ENCODE measurements at places on chromosomes 11 and 22.

DNA sequence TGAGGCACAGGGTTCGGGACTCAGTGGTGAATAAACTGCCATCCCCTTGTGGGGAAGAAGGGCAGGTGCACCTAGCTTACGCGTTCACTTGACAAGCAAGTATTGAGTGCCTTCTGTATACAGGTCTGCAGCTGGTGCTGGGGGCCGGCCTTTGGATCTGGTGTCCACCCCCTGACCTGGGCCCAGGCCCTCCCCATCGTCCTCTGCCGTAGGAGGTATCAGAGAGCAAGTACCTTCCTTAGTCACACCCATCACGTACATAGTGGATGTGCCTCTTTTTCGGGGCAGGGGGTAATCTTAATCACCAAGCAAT is 53.3 kb downstream of the SMIM38 start:
- DNase-seq = no peak

DNA sequence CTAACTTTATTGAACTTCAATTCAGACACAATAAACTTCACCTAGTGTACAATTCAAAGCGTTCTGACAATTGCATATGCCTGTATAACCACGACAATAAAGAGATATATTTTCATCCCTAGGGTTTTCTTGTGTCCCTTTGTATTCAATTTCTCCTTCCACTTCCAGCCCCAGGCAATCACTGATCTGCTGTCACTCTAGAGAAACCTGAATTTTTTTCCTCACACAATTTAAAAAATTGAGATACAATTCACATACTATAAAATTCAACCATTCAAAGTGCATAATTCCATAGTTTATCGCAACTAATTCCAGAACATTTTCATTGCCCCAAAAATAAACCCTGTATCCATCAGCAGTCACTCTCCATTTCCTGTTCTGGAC is 116.6 kb downstream of the MRTFA start:
- DNase-seq = no peak

GRCh38 chr11:117220999-117221774 is 10.7 kb downstream of the PCSK7 start:
- peak; percentile 1 for DNase-seq

DNA sequence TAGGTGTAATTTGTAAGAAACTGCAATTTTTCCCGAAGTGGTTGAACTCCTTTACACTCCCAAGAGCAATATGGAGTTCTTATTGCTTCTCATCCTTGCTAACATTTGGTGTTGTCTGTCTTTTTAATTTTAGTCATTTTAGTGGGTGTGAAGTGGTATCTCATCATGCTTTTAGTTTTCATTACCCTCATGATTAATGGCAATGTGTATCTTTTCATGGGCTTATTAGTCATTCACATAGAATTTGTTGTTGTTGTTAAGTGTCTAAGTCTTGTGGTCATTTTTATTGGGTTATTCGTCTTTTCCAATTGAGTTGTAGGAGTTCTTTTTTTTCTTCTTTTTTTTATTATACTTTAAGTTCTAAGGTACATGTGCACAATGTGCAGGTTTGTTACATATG is 238.3 kb upstream of the SESN3 start:
- DNase-seq = no peak

DNA sequence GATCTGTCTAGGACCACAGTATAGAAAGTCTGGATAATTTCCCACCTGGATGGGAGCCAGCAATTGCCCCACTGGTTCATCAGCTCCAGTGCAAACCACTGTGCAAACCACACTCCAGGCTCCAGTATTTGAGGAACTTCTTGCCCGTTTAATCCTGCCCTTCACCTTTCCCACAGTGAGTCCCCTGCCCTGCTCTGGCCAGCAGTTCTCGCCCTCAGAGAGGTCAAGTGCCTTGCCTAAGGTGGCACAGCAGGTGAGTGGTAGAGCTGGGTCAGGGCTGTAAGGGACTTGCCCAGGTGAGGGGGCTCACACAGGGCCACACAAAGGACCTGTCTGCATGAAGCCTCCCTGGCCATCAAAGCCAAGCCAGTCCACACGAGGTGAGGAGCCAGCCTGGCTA is 24.1 kb downstream of the MS4A10 start:
- no peak for DNase-seq

DNA sequence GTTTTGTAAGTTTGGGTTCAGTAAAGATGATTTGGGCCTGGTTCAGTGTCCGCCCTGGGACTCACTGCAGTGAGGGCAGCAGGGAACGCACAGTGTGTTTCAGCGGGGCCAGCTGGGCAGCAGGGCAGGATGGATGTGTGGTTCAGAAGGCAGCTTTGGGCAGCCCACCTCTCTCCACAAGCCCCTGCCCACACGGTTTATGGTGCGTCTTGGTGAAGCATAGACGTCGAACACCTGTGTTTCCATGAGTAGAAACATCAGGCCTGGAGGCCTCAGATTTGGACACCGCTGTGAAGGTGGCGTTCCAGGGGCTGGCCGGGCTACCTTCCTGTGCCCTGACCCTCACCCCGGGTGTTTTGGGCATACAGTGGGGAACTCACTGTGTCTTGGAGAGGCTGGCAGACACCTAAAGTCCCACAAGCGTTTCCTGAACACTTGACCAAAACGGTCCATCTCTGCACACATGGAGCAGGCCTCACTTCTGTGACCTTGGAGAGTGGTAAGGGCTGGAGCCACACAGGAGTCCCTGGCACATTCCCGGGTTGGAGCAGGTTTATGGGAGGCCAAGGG is 59.0 kb downstream of the ST14 start:
- no peak for DNase-seq

GRCh38 chr11:75966537-75967287 is 151.7 kb downstream of the UVRAG start:
- DNase-seq = no peak

DNA sequence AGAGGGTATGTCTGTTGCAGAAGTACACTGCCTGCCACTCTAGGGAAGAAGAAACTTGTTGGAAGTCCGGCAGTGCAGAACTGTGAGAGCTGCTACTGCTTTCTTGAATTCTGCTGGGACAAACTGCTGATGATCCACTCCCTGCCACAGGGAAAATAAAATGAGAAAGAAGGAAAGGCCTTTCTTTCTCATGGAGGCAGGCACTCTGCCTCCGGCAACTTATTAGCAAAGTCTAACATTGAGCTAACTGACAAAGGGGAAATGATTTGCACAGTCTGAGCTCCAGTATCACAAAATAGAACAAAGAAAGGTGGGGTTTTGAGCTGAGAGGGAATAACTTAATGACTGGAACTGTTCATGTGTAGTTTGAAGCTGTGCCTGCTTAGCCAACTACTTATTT is 134.6 kb downstream of the AASDHPPT start:
- no peak for DNase-seq

DNA sequence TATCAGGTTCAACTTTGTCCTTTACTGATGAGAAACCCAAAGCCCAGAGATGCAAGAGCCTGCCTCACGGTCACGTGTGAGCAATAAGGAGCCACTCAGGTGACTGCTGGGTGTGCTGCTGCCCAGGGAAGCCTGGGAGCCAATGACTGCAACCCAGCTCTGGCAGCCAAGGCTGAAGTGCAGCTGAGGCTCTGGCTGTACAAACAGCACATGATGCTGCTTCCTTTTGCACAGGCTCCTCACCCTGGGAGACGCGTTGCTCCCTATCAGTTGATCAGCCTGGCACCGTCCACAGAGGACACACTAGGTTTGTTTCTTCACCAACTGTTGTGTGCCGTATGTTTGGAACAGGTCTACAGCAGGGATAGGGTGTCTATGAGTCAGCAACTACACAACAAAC is 168.7 kb downstream of the EFCAB6 start:
- DNase-seq = no peak

DNA sequence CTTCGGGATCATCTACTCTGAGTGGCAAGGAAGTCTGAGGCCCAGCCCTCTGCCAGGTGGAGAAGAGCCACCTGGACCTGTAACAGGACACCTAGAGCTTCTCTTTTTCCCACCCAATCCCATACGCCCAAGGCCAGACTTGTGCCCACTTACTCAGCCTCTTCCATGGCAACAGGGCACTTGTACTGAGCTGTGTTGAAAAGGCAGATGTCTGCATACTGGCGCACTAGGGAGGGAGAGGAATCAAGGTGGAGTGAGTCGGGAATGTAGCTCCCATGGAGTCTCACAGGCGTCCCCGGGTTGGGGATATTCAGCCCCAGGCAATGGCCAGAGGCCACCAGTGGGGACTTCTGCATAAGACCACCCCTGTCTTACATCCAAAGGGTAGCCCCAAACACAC is 36.1 kb downstream of the TPBGL start:
- no peak for DNase-seq

GRCh38 chr11:128048121-128048520 is 539.2 kb downstream of the ETS1 start:
- DNase-seq = no peak

DNA sequence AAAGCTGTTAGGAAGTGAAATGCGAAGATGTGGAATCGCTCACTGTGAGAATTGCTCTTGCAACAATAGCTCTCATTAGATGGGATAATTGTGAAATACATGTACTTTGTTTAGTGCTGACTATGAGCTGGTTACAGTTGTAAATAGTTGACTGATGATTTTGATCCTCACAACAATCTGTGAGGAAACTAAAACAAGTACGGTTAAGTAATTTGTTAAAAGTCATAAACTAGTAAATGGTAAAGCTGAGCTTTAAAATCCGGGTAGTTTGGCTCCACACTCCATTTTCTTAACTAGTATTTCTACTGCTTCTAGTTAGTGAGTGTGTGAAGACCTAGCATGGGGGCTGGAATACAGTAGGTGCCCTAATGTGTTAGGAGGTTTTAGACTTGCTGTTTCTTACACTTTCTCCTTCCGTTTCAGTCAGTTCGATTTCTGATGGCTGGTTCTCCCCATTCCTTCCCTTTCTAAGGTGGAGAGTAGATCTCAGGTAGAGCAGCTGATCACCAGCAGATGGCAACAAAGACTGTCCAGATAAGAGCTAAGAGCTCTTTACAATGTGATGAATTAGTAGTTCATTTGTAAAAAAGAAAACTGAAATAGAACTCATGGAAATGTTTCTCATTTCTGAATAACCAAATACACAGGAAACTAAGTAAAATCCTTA is 16.3 kb upstream of the CYP2R1 start:
- DNase-seq = no peak

- DNase-seq = no peak
Observed at GRCh38 chr11:23727794-23728193, 769.1 kb upstream of the LUZP2 start.

GRCh38 chr11:119222308-119222707 is 16.2 kb downstream of the CBL start:
- DNase-seq = no peak

DNA sequence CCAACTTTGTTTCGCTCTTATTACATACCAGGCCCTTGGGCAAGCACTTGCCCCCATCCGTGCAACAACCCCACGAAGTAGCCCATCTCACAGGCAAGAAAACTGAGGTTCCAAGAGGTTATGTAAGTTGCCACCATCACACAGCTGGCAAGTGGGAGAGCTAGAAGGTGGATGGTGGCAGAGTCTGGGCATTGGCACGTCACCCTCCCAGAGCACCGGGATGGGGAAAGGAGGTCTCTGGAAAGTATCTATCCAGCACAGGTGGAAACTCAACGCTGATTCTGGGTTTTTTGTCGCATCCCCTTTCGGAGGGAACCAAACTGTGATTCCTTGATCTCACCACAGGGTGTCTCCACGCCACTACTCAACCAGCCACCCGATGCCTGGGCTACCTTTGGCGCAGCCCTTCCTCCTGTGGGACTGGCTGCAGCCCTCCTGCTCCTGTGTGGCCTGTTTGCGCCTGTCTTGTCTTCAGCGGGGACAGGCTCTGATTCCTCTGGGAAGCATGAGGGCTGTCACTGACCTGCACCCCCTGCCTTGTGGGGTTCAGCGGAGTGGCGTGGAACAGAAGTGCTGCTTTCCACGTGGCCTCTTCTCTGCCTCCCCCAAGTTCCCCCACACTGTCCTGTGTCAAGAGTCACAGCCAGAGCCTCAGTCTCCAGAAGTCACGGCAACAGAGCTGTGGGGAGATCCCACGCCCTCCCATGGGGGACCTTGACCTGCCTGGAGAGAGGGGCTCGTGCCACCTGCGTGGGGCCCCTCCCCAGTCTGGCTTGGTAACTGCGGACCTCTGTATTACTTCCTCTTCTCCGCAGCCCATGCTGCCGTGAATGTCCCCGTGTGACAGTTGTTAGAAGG is 34.4 kb upstream of the TRIM29 start:
- DNase-seq = peak; percentile 59

DNA sequence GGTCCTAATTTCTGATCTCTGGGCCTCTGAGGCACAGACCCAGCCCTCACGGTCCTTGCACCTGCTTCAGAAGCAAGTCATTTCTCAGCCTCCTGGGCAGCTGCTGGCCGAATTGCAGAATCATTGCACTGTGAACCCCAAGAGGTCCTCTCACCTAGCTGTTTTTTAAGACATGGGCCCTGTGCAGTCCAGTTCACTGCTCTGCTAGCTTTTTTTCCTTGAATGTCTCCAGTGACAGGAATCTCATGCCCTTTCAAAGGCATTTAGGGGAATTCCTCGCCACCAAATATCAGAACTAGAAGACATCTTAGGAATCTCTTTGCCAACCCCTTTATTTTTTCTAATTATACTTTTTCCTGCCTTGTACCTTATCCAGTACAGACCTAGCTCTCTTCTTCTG is 35.6 kb upstream of the TP53I11 start:
- DNase-seq = no peak

GRCh38 chr11:16382638-16383380 is 26.5 kb upstream of the SOX6 start:
- no peak for DNase-seq

- no peak for DNase-seq
Observed at GRCh38 chr22:31268281-31268680, 24.0 kb downstream of the PIK3IP1 start.

DNA sequence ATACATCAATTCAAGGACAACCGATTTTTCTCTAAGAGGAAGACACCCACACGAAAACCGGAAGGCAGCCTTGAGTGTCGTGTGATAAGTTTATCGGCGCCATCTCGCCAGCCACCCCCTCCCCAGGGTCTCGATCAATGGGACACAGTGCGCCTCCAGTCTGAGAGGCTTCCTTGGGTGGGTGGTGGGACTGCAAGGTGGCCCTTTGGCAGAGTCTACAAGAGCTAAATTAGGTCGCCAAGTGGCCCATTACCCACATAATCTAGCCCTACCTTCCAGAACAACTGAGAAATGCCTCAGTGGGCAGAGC is 64.0 kb downstream of the CD6 start:
- DNase-seq = no peak

GRCh38 chr11:10385696-10386095 is 69.4 kb upstream of the AMPD3 start:
- DNase-seq = no peak

- DNase-seq = no peak
Observed at GRCh38 chr22:36456464-36456845, 25.0 kb downstream of the TXN2 start.

GRCh38 chr11:2599561-2600189 is 100.1 kb downstream of the KCNQ1OT1 start:
- no peak for DNase-seq

GRCh38 chr22:29854432-29854831 is 16.4 kb upstream of the ASCC2 start:
- no peak for DNase-seq

DNA sequence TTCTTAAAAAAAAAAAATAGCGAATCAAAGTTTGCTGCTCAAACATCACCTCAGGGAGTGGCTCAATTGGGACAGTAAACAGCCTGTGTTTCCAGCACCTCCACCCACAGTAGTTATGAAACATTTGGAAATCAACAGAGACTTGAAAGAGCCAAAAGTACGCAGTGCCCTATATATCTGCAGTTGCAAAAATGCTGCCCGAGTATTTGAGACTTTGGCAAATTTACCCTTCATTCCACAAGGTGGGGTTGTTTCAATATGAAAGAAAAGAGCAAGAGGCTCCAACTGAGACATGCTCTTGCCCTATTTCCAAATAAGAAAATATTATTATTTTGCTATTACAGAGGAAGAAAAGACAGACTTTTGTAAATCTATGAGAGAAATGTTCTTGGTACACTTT is 851.1 kb upstream of the RAG2 start:
- no peak for DNase-seq

- DNase-seq = no peak
Observed at GRCh38 chr22:45648301-45649117, 23.1 kb upstream of the ATXN10 start.
